WTC11 (cell line): ENCODE measurements at places on chromosomes 6 and 20.

DNA sequence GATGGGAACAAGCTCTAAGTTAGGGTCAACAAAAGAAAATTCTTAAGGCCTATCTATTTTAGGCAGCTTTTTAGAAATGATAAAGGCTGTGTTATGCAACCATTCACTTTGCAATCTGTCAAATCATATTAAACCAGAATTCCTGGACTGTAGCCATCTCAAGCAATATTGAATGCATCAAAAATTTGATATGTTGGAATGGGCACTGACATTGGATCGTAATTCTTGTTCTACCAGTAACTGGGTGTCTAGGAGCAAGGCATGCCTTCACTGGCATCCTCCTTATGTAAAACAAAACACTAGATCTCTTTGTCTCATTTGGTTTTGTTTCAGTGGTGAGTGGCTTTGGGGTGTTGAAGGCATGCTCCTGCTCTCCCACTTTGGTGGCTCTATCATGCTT lies 145.6 kb downstream of the JARID2 start:
- DNase-seq: no peak

- no peak for DNase-seq
These were observed 17.6 kb downstream of the GHRH start for GRCh38 chr20:37243937-37244571.

DNA sequence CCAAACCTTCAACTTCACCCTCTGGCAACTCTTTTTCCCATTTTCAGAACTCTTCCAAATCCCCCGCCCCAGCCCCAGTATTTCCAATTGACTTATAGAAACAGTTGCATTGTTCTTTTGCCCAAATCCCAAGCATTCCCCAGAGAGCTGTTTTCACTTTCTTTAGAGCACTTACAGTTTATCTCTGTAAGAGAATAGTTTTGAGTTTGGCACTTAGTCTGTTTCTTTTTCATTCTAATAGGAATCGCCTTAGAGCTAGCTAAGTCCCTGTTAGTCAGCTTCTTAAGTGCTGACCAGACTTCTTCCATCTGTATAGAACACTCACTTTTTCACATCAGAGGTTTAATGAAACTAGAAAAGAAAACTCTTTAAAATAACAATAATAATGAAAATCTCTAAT lies 374.2 kb upstream of the FLRT3 start:
- DNase-seq: no peak

DNA sequence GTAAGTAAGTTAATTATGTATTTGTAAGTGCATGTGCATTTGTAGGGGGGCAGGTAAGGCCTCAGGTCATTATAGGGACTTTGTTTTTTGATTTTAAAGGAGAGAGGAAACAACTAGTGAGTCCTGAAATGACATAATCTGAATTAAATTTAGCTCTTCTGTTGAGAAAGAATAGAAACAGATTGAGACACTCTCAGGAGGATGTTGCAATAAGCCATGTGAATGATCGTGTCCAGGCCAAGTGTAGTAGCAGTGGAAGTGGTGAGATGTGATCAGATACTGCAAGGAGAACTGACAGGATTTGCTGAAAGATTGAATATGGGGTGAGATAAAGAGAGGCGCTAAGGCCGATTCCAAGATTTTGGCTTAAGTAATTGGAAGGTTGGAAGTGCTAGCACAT lies 2.6 kb upstream of the CENPW start:
- no peak for DNase-seq

DNA sequence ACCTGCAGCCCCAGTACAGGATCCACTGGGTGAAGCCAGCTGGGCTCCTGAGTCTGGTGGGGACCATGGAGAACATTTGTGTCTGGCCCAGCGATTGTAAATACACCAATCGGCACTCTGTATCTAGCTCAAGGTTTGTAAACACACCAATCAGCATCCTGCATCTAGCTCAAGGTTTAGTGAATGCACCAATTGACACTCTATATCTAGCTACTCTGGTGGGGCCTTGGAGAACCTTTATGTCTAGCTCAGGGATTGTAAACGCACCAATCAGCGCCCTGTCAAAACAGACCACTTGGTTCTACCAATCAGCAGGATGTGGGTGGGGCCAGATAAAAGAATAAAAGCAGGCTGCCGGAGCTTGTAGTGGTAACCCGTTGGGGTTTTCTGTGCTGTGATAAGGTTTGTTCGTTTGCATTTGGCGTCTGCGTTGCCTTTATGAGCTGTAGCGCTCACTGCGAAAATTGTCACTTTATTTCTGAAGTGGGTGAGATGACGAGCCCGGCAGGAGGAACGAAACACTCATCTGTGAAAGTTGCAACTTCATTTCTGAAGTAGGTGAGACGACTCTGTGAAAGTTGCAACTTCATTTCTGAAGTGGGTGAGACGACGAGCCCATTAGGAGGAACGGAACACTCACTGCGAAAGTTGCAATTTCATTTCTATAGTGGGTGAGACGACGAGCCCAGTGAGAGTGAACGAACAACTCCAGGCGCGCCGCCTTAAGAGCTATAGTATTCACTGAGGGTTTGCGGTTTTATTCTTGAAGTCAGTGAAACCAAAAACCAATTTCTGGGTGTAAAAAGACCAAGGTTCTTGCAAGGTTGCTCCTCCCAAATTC lies 31.1 kb downstream of the SERPINB6 start:
- DNase-seq: no peak
